ENCODE measurements at places on chromosomes 6 and 20. TPM values are rescaled to one million over a fixed set of nuclear protein-coding genes. Genes with fewer than 3 reads are reported as not detected.

DNA sequence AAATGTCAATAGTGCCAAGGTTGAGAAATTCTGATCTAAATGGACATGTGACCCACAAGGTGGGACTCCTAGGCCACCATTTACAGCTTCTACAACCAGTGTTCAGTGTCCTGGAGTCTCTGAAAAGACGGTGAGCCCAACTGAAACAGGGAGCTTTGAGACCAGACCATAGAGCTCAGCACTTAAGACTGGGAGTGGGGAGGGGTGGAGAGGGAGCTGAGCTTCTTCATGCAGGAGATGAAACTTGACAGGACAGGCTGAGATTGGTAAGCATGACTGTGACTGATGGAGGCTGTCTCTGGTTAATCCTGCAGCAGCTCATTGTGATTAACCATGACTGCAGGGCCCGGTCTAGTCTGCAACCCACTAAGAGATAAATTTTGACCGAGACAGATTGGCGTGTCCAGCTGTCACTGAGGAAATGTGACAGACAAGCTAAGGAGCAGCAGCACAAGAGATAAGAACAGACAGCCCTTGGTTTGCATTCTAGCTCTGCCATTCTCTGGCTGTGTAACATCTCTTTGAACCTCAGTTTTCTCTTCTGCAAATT, 1.4 kb upstream of the AAR2 start:
- peaks cover 37% of the 10 kb centered on the region for H3K4me1 ChIP-seq
- H3K27me3 ChIP-seq, result no peaks in the 10 kb centered on the region
- no peak for DNase-seq
- no peak overlapping the region for H3K4me3 ChIP-seq
- no peak overlapping the region for H3K27ac ChIP-seq

DNA sequence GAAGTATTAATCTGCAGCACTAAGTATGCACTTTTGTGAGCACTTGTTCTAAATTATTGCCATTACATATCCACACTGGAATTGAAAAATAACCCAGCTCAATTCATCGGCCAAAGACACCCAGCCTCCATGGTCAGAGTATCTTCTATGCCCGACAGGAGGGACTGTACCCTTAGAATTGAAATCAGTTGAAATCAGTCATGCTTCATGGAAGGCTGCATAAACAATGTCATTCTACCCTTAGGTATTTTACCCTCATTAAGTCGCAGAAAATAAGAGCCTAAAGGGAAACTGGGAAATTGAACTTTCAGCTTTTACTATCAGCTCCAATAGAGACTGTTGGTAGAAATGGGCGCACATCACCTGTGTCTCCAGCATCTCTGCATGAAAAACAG, 2.9 kb upstream of the RAMACL start:
- H3K27me3 ChIP-seq, result no peaks in the 10 kb centered on the region
- no peaks in the 10 kb centered on the region for H3K36me3 ChIP-seq
- H3K27ac ChIP-seq, result no peak overlapping the region
- no peak for DNase-seq

- H3K27me3 ChIP-seq, result no peaks in the 10 kb centered on the region
- peaks cover 22% of the 10 kb centered on the region for H3K4me1 ChIP-seq
- DNase-seq, result no peak
- H3K4me3 ChIP-seq, result no peak overlapping the region
- H3K36me3 ChIP-seq, result peaks cover 4% of the 10 kb centered on the region
Observed at GRCh38 chr6:52496631-52497030, 76.5 kb downstream of the EFHC1 start.

DNA sequence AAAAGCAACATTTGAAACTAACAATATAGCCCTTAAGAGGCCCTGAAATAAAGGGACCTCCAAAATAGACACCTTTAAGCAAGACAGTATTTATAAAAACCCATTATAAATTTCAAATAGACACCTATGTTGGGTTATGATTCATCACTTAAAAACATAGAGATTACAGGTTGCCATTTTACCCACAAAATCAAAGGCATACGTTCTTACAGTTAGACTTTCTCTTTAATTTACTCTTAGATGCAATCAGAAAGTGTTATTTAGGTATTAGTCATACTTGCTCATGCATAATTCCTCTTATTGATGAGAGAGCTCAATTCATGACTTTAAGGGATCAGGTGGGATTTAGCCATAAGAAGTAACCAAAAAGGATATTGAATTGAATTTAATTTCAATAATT, 51.5 kb upstream of the TMEM200A start:
- H3K4me3 ChIP-seq, result no peak overlapping the region
- H3K36me3 ChIP-seq, result no peaks in the 10 kb centered on the region
- H3K27me3 ChIP-seq, result no peaks in the 10 kb centered on the region
- H3K27ac ChIP-seq, result no peak overlapping the region
- no peak for DNase-seq

- H3K27ac ChIP-seq, result peak overlapping the region; percentile 53
- no peaks in the 10 kb centered on the region for H3K36me3 ChIP-seq
- peak overlapping the region; percentile 38 for H3K4me3 ChIP-seq
- peaks cover 89% of the 10 kb centered on the region for H3K27me3 ChIP-seq
- H3K4me1 ChIP-seq, result peaks cover 32% of the 10 kb centered on the region
Observed at GRCh38 chr6:390914-391558, 516 bp upstream of the IRF4 start.

DNA sequence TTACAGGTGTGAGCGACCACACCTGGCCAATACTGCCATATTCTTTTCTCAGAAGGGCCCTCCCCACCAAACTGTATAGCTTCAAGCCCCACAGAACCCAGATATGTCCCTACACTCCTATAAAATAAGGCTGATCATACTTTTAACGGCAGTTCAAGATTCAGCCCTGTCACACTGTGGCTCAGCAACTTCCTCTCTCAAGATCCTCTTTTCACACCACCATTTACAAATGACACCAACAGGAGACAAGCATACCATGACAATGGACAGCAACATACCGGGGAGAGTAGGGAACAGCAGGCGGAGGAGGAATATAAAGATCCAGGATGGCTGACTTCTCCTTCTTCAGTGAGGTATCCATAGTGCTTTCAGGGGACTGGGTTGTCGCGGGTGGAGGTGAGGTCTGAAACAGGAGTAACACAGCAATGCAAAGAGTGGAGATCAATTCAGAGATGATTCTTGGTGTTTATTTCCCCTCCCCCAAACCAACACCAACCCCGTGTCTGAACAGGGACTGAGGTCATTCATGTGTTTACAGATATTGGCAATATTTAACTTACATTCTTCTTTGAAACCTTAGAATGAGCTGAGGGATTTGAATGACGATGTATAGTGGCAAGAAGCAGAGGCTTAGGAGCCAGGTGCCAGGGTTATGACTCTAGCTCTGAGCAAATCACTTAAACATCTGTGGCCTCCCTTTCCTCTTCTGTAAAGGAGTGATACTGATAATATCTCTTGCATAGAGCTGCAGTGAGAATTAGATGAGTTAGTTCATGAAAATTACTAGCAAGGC, 57.6 kb upstream of the IPCEF1 start:
- H3K4me1 ChIP-seq, result peaks cover 4% of the 10 kb centered on the region
- H3K27ac ChIP-seq, result no peak overlapping the region
- no peak overlapping the region for H3K4me3 ChIP-seq

GRCh38 chr6:30654798-30655742, 8.1 kb downstream of the C6orf136 start:
- H3K36me3 ChIP-seq, result peaks cover 99% of the 10 kb centered on the region
- no peak for DNase-seq
- H3K4me3 ChIP-seq, result no peak overlapping the region

- no peaks in the 10 kb centered on the region for H3K4me1 ChIP-seq
- H3K27ac ChIP-seq, result no peak overlapping the region
- no peak overlapping the region for H3K4me3 ChIP-seq
- DNase-seq, result no peak
- H3K27me3 ChIP-seq, result no peaks in the 10 kb centered on the region
Observed at GRCh38 chr6:36327226-36327918, 9.3 kb downstream of the BNIP5 start.

DNA sequence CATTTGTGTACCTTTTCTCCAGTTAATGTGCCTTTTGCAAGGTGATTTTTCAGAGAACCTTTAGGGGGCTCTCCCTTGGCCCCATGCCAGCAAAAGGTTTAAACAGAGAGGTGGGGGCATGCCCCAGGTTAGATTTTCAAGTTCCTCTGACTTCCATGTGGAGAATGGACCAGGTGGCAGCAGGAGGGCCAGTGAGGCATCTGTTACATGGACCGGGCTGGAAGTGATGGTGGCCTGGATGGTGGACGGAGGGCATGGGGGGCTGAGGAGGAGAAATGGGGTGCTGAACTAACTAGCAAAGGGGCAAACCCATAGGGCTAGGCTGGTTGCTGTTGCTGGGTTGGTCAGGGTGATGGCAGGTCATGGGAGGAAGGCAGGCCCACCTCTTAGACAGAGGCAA, 20.7 kb upstream of the BPI start:
- no peaks in the 10 kb centered on the region for H3K36me3 ChIP-seq
- H3K27me3 ChIP-seq, result no peaks in the 10 kb centered on the region
- DNase-seq, result no peak
- no peak overlapping the region for H3K4me3 ChIP-seq

GRCh38 chr6:15602154-15602553, 60.7 kb downstream of the DTNBP1 start:
- H3K27me3 ChIP-seq, result no peaks in the 10 kb centered on the region
- peaks cover 5% of the 10 kb centered on the region for H3K36me3 ChIP-seq
- no peaks in the 10 kb centered on the region for H3K4me1 ChIP-seq
- no peak for DNase-seq
- no peak overlapping the region for H3K27ac ChIP-seq

The RHAG gene
- total RNA-seq, result not detected

The TLDC2 gene
- total RNA-seq, result 4.8 TPM

The BPIFB2 gene
- total RNA-seq, result not detected

The TSPYL4 gene
- 33.5 TPM for total RNA-seq
